ENCODE measurements at places on chromosomes 2 and 18. TPM values are rescaled to one million over a fixed set of nuclear protein-coding genes. Genes with fewer than 3 reads are reported as not detected.

DNA sequence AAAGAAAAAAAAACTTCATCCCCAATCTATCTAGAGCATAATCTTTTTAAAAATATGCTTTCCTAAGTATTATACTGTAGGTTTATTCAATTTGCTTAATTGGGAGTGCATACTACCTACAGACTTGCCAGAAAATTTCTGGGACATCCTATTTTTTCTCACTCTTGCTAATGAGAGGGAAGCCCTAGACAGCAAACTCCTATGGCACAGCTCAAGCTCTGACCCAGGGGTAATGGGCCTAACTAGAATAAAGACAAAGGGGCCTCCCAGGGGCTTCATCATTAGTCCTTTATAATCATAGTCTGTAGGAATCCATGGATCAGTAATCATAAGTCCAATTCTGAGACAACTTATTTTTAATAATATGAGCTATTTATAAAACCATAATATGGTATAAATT, 142.6 kb upstream of the ITGA4 start:
- no peaks in the 10 kb centered on the region for H3K27me3 ChIP-seq
- peak overlapping the region; percentile 57 for H3K27ac ChIP-seq
- no peak for DNase-seq
- peaks cover 51% of the 10 kb centered on the region for H3K4me1 ChIP-seq
- H3K4me3 ChIP-seq: peak overlapping the region; percentile 6

- DNase-seq: peak; percentile 74
- H3K27ac ChIP-seq: peak overlapping the region; percentile 97
- H3K4me3 ChIP-seq: peak overlapping the region; percentile 90
- H3K27me3 ChIP-seq: no peaks in the 10 kb centered on the region
- peaks cover 74% of the 10 kb centered on the region for H3K4me1 ChIP-seq
- H3K36me3 ChIP-seq: no peaks in the 10 kb centered on the region
Measured at GRCh38 chr2:108621087-108621559, 86.9 kb downstream of the LIMS1 start.

DNA sequence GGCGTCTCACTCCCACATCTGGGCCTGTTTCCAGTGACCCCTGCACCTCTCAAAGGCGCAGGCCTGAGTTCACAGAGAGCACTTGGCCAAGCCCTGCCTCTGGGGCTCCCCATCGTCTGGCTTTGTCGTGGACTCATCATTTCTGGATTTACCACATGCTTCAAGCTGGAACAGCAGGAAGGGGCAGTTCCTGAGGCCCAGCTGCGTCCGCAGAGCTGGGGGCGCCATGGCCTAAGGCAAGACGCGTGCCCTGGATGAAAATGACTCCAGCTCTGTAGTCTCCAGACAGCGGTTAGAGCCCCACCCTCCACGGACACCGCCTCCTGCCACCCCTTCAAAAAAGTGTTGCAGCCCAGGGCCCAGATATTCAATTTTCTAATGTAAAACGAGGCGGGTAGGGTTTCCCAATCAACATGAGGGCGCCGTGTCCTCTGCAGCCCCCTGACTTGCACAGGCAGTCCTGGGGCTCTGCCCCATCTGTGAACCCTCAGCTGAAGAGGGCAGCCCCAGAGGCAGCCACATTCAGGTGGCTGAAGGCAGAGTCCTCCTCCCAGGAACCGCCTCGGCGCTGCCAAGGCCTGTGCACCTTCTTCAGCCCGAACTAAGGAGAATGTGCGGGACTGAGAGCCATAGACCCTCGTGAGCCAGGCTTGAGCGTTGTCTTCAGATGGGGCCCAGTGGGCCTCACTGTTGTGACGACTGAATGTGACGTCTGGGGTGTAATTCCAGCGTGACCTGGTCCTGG, 85.5 kb downstream of the NFATC1 start:
- peaks cover 2% of the 10 kb centered on the region for H3K4me1 ChIP-seq
- H3K36me3 ChIP-seq: peaks cover 20% of the 10 kb centered on the region
- no peaks in the 10 kb centered on the region for H3K27me3 ChIP-seq
- no peak overlapping the region for H3K27ac ChIP-seq

Gene ARHGAP25
- total RNA-seq: 39.9 TPM

Gene KCNF1
- not detected for total RNA-seq

Gene MCEE
- total RNA-seq: 14.3 TPM
